ENCODE measurements at places on chromosomes 11 and 22. TPM values are rescaled to one million over a fixed set of nuclear protein-coding genes. Genes with fewer than 3 reads are reported as not detected.

MISFA gene
- 7.3 TPM for total RNA-seq

IGLL1 gene
- total RNA-seq, result not detected

DNAJB13 gene
- total RNA-seq, result 1.1 TPM

PCSK7 gene
- total RNA-seq, result 44.3 TPM

- peaks cover 22% of the 10 kb centered on the region for H3K4me1 ChIP-seq
- H3K4me3 ChIP-seq, result no peak overlapping the region
- no peaks in the 10 kb centered on the region for H3K27me3 ChIP-seq
- no peak overlapping the region for H3K27ac ChIP-seq
These were observed 165.1 kb downstream of the WNT11 start for GRCh38 chr11:76041208-76041607.

DNA sequence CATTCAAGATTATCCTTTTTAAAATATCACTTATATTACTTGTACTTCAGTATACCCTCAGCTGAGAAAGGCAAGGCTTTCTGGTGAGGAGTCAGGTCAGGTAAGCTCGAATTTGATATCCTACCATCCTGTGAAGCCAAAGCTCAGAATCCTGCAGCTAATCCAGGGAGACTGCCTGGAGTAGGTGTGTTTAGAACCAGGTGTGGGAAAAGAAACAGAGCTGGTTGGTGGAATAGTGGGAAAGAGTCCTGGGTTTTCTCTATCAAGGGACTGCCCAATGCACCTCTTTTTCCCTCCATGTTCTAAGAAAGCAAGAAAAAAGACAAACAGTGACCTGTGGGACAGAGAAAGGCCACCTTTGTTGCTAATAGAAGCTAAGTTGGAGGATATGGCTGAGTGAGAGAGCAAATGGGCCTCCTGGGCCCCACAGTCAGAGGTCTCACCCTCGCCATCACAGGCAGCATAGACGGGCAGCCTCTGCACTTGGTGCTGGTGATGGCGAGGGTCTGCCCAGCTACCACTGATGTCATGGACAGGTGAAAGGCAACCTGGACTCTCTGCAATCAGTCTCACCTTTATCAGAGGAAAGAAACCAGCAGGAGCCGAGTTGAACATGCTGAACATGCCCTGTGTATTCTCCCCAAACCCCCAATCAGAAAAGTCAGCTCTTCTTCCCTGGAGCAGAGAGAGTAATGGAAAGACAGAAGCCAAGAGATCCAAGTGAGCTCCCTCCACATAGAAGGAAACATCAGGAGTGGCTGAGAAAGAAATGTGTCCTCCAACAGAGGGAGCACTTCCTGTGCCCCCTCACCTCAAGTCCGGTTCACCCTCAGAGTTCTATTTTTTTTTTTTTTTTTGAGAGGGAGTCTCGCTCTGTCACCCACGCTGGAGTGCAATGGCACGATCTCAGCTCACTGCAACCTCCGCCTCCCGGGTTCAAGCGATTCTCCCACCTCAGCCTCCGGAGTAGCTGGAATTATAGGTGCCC, 491.3 kb downstream of the BUD13 start:
- H3K27me3 ChIP-seq, result peaks cover 26% of the 10 kb centered on the region
- no peaks in the 10 kb centered on the region for H3K4me1 ChIP-seq
- DNase-seq, result no peak

DNA sequence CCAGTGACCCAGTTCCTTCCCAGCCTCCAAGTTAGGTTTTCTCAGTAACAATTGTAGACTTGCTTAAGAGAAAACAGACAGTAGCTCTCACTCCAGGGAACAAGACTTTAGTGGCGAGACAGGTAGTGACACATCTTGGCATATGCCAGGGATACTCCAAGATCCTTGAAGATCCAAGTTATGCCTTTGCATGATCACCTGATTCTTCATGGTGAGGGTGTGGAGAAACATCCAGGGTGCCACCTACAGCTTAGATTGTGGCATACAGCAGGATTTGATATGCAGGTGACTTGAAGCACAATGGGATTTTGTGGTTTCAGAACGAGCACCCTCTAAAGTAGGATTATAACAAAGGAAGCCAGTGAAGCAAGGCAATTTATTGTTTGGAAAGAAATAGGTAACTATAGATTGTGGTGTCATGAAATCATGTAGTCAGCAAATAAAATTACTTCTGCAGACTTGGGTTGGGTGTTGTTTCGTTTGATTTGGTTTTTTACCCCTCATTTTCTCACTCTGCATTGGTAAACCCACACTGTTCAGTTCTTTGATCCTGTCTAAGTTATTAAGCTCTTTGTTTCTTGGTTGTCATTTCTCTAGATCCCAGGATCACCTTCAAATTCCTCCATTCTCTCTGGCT, 9.2 kb downstream of the POU2AF3 start:
- H3K4me3 ChIP-seq, result peak overlapping the region; percentile 28
- peaks cover 33% of the 10 kb centered on the region for H3K4me1 ChIP-seq
- H3K27me3 ChIP-seq, result no peaks in the 10 kb centered on the region
- no peak overlapping the region for H3K27ac ChIP-seq

DNA sequence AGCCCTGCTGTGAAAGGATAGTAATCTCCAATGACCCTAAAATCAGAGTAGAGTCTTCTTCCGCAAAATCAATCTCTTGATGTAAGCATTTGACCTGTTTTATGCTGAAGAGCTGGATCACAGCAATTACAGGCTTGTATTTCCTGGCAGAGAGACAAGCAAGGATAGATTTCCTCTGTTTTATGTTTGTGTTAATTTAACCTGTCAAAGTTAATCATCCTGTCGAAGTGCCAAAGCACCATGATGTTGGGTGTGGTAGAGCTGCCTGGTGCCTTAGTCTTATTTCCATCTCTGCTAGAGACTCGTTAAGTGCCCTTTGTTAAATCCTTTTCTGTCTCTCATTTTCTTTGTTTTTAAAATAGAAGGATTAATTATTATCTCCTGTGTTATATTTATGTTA, 248.1 kb downstream of the CNTN5 start:
- H3K4me3 ChIP-seq, result no peak overlapping the region
- H3K36me3 ChIP-seq, result no peaks in the 10 kb centered on the region
- H3K4me1 ChIP-seq, result no peaks in the 10 kb centered on the region
- no peaks in the 10 kb centered on the region for H3K27me3 ChIP-seq
- DNase-seq, result no peak

DNA sequence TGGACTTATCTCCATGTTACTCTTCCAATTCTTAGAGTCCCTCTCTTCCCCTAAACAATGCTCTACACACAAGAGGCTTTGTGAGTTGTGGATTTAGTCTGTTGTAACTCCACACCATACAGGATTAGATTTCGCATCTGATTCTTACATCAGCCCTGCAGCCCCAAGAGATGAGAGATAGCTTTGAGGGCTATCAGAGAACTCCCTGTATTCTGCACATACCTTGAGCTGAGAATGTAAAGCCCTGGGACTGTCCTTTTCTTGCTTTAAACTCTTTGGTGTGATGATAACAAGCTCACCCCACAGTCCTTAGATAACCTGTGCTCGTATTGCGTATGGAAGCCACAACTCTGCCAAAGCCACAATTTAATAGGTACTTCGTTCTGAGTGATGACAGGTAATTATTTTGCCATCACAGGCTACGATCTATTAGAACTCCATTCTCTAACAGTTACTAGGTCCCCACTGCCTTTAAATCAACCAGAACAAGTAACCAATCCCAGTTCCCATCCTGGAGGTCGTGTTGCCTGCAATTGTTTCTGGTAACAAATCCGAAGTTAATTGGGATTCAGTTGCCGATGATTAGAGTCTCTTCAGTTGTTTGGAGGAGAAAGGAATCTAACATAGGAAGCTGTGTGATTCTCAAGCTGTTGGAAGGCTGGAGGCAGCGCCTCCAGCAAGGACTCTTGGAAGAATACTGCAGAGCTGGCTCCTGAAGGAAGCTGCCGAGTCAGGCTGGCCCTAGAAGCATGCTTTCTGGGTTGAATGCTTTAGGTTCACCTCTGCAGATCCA, 1.3 kb upstream of the PARVG start:
- no peaks in the 10 kb centered on the region for H3K36me3 ChIP-seq
- H3K27me3 ChIP-seq, result peaks cover 86% of the 10 kb centered on the region
- no peak for DNase-seq
- H3K27ac ChIP-seq, result no peak overlapping the region

- H3K4me1 ChIP-seq, result no peaks in the 10 kb centered on the region
- no peaks in the 10 kb centered on the region for H3K36me3 ChIP-seq
- H3K27ac ChIP-seq, result no peak overlapping the region
- no peak overlapping the region for H3K4me3 ChIP-seq
- no peak for DNase-seq
These were observed 22.6 kb downstream of the FADD start for GRCh38 chr11:70225681-70226177.

GRCh38 chr11:110097459-110098012, 4.3 kb downstream of the ZC3H12C start:
- DNase-seq, result no peak
- H3K27me3 ChIP-seq, result no peaks in the 10 kb centered on the region
- peaks cover 12% of the 10 kb centered on the region for H3K36me3 ChIP-seq
- H3K27ac ChIP-seq, result no peak overlapping the region

GRCh38 chr11:119713359-119714040, 15.5 kb downstream of the NECTIN1 start:
- no peak overlapping the region for H3K27ac ChIP-seq
- no peak overlapping the region for H3K4me3 ChIP-seq
- DNase-seq, result no peak
- peaks cover 17% of the 10 kb centered on the region for H3K4me1 ChIP-seq
- no peaks in the 10 kb centered on the region for H3K36me3 ChIP-seq

- H3K4me3 ChIP-seq, result no peak overlapping the region
- no peaks in the 10 kb centered on the region for H3K4me1 ChIP-seq
- peaks cover 11% of the 10 kb centered on the region for H3K36me3 ChIP-seq
- no peaks in the 10 kb centered on the region for H3K27me3 ChIP-seq
- no peak for DNase-seq
These were observed 2.0 kb upstream of the TESMIN start for GRCh38 chr11:68753300-68753699.

DNA sequence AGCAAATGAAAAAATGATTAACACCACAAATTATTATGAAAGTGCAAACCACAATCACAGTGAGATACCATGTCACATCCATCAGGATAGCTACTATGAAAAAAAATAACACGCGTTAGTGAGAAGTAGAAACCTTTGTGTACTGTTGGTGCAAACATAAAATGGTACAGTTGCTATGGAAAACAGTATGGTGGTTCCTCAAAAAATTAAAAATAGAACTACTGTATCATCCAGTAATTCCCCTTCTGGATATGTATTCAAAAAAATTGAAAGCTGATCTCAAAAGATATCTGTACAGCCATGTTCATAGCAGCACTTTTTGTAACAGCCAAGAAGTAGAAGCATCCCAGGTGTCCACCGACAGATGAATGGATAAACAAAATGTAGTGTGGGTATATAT, 43.4 kb downstream of the CCDC81 start:
- H3K36me3 ChIP-seq, result no peaks in the 10 kb centered on the region
- H3K4me1 ChIP-seq, result no peaks in the 10 kb centered on the region
- no peak overlapping the region for H3K4me3 ChIP-seq
- no peak overlapping the region for H3K27ac ChIP-seq
